Activated CD8-positive, alpha-beta T cell treated with anti-CD3 and anti-CD28 coated beads for 36 hours (primary cell): ENCODE measurements at places on chromosomes 4 and X. TPM values are rescaled to one million over a fixed set of nuclear protein-coding genes. Genes with fewer than 3 reads are reported as not detected.

- peak; percentile 24 for DNase-seq
- H3K27ac ChIP-seq = no peak overlapping the region
- H3K36me3 ChIP-seq = no peaks in the 10 kb centered on the region
- no peaks in the 10 kb centered on the region for H3K27me3 ChIP-seq
- peaks cover 3% of the 10 kb centered on the region for H3K4me1 ChIP-seq
These were observed 276.8 kb downstream of the ZNF674 start for GRCh38 chrX:46268412-46268811.

GRCh38 chr4:8108261-8108660, 50.4 kb downstream of the ABLIM2 start:
- peaks cover 2% of the 10 kb centered on the region for H3K4me1 ChIP-seq
- no peaks in the 10 kb centered on the region for H3K36me3 ChIP-seq
- DNase-seq = no peak
- no peak overlapping the region for H3K27ac ChIP-seq
- H3K4me3 ChIP-seq = no peak overlapping the region
- no peaks in the 10 kb centered on the region for H3K27me3 ChIP-seq

GRCh38 chrX:54894159-54894558, 26.5 kb upstream of the TRO start:
- no peak overlapping the region for H3K27ac ChIP-seq
- H3K4me1 ChIP-seq = no peaks in the 10 kb centered on the region
- no peak for DNase-seq
- H3K4me3 ChIP-seq = no peak overlapping the region
- H3K36me3 ChIP-seq = no peaks in the 10 kb centered on the region

- no peak overlapping the region for H3K4me3 ChIP-seq
- DNase-seq = no peak
- H3K27me3 ChIP-seq = peaks cover 1% of the 10 kb centered on the region
- H3K36me3 ChIP-seq = no peaks in the 10 kb centered on the region
- H3K4me1 ChIP-seq = no peaks in the 10 kb centered on the region
These were observed 125.9 kb downstream of the MAML3 start for GRCh38 chr4:140028101-140028500.

DNA sequence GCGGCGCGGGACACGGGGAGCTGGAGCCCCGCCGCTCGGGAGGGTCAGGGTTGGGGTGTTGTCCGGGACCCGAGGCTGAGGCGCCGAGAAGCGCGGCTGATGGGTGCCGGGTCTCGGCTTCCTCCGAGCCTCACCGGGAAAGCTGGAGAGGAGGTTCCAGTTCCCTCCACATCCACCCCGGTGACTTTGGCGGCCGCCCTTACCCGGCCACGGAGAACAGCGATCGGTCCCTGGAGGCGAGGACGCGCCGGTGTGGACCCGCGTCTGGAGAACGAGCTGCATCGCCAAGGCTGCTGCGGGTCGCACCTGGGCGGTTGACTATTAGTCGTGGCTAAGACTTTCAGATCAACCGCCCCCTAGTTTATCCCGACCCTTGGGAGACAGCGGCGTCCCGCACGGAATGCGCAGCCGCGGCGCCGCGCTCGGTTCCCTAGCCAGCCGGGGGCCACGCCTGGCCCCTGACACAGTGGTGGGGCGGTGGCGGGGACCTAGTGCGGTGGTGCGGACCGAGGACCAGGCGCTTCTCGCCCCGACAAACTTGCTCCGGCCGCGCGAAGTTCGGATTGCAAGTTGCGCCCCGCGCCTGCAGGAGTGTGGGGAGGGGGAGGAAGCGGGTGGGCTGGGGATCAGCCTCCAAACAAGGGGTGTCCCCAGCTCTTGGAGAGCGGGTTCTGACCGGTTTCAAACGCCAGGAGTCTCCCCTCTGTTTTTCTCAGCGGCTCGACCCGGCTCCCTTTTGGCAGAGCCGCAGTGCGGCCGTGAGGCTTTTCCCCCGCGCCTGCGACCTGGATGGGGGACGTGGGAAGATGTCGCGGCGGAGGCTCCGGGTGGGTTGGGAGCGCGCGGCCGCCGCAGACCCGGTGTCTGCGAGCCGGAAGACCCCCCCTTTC, 568 bp downstream of the FHDC1 start:
- DNase-seq = peak; percentile 13
- H3K36me3 ChIP-seq = no peaks in the 10 kb centered on the region
- peaks cover 17% of the 10 kb centered on the region for H3K4me1 ChIP-seq

COL4A6 gene
- total RNA-seq = not detected

SSX3 gene
- total RNA-seq = not detected

GRCh38 chrX:107701493-107702121, 73.3 kb downstream of the PRPS1 start:
- no peaks in the 10 kb centered on the region for H3K36me3 ChIP-seq
- H3K4me3 ChIP-seq = no peak overlapping the region
- H3K27me3 ChIP-seq = no peaks in the 10 kb centered on the region
- peaks cover 14% of the 10 kb centered on the region for H3K4me1 ChIP-seq
- DNase-seq = no peak

GRCh38 chr4:124757126-124757525, 44.6 kb upstream of the ANKRD50 start:
- H3K27me3 ChIP-seq = peaks cover 2% of the 10 kb centered on the region
- no peak overlapping the region for H3K4me3 ChIP-seq
- H3K27ac ChIP-seq = no peak overlapping the region

DCAF12L1 gene
- total RNA-seq = not detected

HPGD gene
- total RNA-seq = 4.7 TPM

LDB2 gene
- total RNA-seq = not detected

- peaks cover 12% of the 10 kb centered on the region for H3K27me3 ChIP-seq
- no peaks in the 10 kb centered on the region for H3K36me3 ChIP-seq
- no peak overlapping the region for H3K27ac ChIP-seq
- DNase-seq = no peak
These were observed 12.7 kb downstream of the FGFBP1 start for GRCh38 chr4:15925830-15926229.

- H3K4me1 ChIP-seq = peaks cover 2% of the 10 kb centered on the region
- H3K36me3 ChIP-seq = no peaks in the 10 kb centered on the region
- H3K4me3 ChIP-seq = no peak overlapping the region
- no peak overlapping the region for H3K27ac ChIP-seq
- DNase-seq = peak; percentile 1
These were observed 43.1 kb upstream of the AFF2 start for GRCh38 chrX:148457279-148457678.

DNA sequence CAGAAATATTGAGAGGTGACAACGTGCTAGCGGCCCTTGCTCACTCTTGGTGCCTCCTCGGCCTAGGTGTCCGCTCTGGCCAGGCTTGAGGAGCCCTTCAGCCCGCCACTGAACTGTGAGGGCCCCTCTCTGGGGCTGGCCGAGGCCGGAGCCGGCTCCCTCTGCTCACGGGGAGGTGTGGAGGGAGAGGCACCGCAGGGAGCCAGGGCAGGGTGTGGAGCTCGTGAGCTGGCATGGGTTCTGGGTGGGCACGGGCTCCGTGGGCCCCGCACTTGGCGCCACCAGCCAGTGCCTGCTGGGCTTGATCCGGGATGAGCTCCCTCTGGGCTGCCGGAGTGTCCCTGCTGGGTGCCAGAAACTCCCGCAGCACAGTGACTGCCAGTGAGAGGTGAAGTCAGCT, 16.0 kb upstream of the VAMP7 start:
- DNase-seq = no peak
- H3K4me1 ChIP-seq = no peaks in the 10 kb centered on the region
- H3K27me3 ChIP-seq = no peaks in the 10 kb centered on the region
- no peaks in the 10 kb centered on the region for H3K36me3 ChIP-seq

DNA sequence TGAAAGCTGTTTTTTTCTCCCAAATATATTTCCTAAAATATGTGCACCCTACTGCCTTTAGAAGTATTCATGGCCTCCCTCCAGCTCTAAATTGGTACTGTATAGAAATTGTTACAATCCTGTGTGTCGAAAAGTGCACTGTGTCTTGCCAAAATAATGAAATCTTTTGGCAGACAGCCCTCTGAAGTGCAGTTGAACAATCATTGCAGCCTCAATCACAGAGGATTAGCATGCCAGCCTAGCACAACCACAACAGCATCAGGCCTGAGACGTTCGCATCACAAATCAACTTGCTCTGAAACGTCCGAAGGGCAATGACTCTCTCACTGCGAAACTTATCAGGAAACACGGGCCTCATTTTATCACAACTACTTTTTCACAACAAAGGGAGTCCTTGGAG, 99.0 kb downstream of the ANOS1 start:
- no peak for DNase-seq
- no peaks in the 10 kb centered on the region for H3K27me3 ChIP-seq
- no peak overlapping the region for H3K27ac ChIP-seq
- H3K36me3 ChIP-seq = no peaks in the 10 kb centered on the region

TBC1D8B gene
- total RNA-seq = 0.40 TPM

SPANXN4 gene
- not detected for total RNA-seq

TMPRSS11F gene
- not detected for total RNA-seq

DNA sequence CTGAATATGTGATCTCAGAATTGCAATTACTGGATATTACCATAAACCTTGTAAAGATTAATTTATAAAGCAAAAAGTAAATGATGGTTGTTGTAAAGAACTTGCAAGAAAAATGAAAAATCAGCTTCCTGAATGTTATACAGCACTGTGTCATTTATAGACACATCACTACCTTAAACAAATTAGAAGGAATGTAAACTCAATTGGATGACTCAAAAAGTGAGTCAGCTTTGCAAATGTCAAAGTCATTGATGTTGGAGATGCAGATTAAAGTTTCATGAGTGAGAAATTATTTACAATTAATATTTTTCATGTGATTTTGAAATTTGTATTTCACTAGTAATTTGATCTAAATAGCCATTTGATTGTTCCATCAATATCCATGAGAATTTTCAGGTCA, 193.2 kb downstream of the RAPGEF2 start:
- no peak for DNase-seq
- no peak overlapping the region for H3K4me3 ChIP-seq
- no peak overlapping the region for H3K27ac ChIP-seq
- no peaks in the 10 kb centered on the region for H3K27me3 ChIP-seq
- peaks cover 17% of the 10 kb centered on the region for H3K4me1 ChIP-seq
- H3K36me3 ChIP-seq = no peaks in the 10 kb centered on the region

DNA sequence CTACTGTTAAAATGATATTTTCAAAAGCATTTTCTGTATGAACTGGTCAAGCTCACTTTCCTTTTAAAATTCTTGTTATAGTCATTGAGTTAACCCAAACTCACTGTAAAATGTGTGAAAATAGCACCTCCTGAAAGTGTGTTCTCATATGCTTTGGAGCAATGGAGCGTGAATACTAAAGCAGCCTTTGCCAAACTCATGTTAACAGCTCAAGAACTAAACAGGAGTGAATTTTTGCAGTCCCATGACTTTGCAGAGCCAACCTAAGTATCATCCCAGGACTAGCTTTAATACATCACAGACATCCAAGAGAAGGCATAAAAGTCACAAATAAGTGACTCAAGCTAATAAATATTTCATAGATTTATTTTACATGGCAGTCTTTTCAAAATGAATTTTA, 2.3 kb downstream of the AMMECR1 start:
- no peak overlapping the region for H3K27ac ChIP-seq
- no peaks in the 10 kb centered on the region for H3K27me3 ChIP-seq
- H3K36me3 ChIP-seq = no peaks in the 10 kb centered on the region
- no peak for DNase-seq
- H3K4me3 ChIP-seq = peak overlapping the region; percentile 91
- peaks cover 53% of the 10 kb centered on the region for H3K4me1 ChIP-seq

DNA sequence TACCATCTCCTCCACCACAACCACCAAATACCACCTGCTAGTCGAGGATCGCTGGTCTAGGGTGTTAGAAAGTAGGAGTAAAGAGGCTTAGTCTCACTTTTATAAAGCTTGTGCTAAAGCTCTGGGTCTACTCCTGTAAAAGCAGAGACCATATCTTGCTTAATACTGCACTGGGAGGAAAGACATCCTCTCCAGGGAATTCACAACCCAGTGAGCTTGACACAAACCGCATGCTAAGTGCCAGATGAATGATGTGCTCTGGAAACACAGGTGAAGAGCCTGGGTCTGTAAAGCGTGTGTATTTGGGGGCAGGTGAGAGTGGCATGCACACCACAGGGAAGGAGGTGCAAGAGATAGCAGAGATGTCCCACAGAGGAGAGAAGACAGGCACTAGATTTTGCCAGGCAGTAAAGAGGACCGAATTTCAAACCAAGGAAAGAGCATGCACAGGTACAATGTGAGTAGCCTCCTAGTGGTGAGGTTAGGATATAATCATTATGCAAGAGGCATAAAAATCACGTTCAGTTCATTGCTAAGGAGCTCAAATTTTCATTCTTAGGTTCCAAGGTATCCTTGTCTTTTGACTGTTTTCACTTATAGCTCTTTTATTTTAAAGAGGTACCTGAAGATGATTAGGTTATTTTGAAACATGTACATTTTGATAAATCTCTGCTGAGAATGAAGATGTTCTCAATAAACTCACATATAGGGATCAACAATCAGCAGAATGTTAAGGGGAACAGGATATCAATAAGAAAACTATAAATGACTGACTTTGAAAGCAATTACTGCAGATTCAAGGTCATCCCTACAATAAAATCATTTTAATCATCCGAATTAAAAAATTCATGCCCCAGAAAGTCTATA, 20.7 kb downstream of the TAPT1 start:
- peaks cover 57% of the 10 kb centered on the region for H3K4me1 ChIP-seq
- no peaks in the 10 kb centered on the region for H3K27me3 ChIP-seq
- H3K36me3 ChIP-seq = peaks cover 20% of the 10 kb centered on the region

GRCh38 chr4:32396507-32397070, 1676.4 kb downstream of the PCDH7 start:
- H3K4me1 ChIP-seq = no peaks in the 10 kb centered on the region
- H3K27ac ChIP-seq = no peak overlapping the region
- DNase-seq = no peak
- no peak overlapping the region for H3K4me3 ChIP-seq
- no peaks in the 10 kb centered on the region for H3K36me3 ChIP-seq

DNA sequence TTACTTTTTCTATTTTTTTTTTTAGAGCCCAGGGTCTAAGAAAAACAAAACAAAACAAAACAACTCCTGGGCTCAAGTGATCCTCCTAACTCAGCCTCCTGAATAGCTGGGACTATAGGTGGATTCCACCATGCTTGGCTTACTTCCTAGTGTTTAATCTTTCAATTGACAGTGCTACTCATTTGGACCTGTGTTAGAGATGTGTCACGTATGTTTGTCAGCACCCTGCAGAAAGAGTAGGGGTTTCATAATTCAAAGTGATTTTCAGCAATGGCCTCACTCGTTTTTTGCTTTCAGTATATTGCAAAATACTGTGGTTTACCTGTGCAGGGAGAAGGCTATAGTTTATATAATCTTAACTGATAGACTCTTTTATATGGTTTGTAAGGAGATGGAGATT, 71.6 kb upstream of the TEX13D start:
- H3K27ac ChIP-seq = no peak overlapping the region
- no peaks in the 10 kb centered on the region for H3K36me3 ChIP-seq
- DNase-seq = no peak
- H3K4me1 ChIP-seq = peaks cover 57% of the 10 kb centered on the region
- H3K27me3 ChIP-seq = no peaks in the 10 kb centered on the region
- no peak overlapping the region for H3K4me3 ChIP-seq

TMEM31 gene
- total RNA-seq = 0.52 TPM
